Lung (tissue), 17 donors: ENCODE measurements at places on chromosomes 3 and 15. TPM values are rescaled to one million over a fixed set of nuclear protein-coding genes. Genes with fewer than 3 reads are reported as not detected.

Gene CDHR4
- total RNA-seq, result 7.8 TPM

Gene KNG1
- total RNA-seq, result 0.15 TPM

Gene CHRM5
- total RNA-seq, result not detected

Gene CLDN18
- total RNA-seq, result 114 TPM

Gene STRIT1
- total RNA-seq, result not detected

Gene CCR3
- total RNA-seq, result 0.15 TPM

Gene SPTBN5
- 1.6 TPM for total RNA-seq

DNA sequence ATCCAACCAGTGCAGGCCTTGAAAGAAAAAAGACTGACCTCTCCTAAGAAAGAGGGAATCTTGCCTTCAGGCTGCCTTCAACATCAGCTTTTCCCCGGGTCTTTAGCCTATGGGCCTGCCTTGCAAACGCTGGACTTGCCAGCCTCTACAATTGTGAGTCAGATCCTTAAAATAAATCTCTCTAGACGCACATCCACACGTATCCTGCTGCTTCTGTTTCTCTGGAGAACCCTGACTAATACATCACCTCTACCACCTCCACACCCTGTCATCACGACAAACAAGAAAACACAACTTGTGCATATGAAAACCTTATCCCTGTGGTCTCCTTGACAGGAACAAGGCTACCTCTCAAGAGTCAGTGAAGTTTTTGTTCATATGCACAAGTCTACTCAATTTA is 11.8 kb downstream of the CYFIP1 start:
- H3K27me3 ChIP-seq, result no peaks in the 10 kb centered on the region
- H3K27ac ChIP-seq, result no peak overlapping the region
- no peak overlapping the region for H3K4me3 ChIP-seq
- peaks cover 8% of the 10 kb centered on the region for H3K4me1 ChIP-seq

DNA sequence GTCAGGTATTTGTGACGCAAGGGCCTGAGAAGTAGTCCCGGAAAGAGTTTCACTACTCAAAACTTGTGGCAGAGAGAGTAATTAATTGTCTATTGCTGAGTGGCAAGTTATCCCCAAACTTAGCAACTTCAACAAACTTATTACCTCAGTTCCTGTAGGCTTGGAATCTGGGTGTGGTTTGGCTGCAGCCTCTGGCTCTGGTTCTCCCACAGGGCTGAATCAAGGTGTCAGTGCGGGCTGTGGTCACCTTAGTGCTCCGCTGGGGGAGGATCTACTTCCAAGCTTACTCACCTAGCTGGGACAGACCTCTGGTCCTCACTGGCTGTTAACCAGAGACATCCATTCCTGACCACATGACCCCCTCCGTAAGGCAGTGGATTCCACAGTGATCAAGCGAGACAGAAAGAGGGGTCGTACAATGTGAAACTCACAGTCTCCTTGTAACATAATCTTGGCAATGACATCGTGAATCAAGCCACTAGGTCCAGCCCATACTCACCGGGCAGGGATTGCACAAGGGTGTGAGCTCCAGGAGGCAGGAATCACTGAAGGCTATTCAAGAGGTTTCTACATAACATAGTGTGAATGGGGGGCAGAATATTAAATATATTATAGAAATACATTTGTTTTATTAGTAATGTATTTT is 138.3 kb downstream of the RYR3 start:
- no peak overlapping the region for H3K27ac ChIP-seq
- H3K4me3 ChIP-seq, result no peak overlapping the region
- no peak for DNase-seq
- no peaks in the 10 kb centered on the region for H3K27me3 ChIP-seq
- H3K4me1 ChIP-seq, result no peaks in the 10 kb centered on the region
- H3K36me3 ChIP-seq, result no peaks in the 10 kb centered on the region

DNA sequence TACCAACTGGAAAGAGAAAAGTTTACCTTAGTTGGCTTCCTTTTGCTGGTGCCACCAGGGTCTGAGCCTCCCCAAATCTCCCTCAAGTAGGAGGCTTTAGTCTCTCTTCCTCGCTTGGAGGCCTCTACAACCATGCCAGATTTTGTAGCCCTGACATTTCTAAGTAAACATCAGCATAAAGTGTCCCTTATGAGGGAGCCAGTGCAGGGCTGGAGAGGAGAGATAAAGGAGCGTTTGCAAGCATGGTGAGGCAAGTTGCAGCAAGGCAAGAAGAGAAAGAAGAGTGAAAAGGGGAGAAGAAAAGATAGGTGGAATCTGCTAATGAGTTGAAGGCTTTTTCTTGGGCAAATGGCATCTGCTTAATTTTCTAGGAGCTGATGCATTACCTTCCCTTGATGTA is 82.7 kb upstream of the FNDC3B start:
- H3K4me3 ChIP-seq, result no peak overlapping the region
- no peaks in the 10 kb centered on the region for H3K4me1 ChIP-seq
- no peak overlapping the region for H3K27ac ChIP-seq
- no peaks in the 10 kb centered on the region for H3K36me3 ChIP-seq
- DNase-seq, result no peak
- H3K27me3 ChIP-seq, result no peaks in the 10 kb centered on the region

DNA sequence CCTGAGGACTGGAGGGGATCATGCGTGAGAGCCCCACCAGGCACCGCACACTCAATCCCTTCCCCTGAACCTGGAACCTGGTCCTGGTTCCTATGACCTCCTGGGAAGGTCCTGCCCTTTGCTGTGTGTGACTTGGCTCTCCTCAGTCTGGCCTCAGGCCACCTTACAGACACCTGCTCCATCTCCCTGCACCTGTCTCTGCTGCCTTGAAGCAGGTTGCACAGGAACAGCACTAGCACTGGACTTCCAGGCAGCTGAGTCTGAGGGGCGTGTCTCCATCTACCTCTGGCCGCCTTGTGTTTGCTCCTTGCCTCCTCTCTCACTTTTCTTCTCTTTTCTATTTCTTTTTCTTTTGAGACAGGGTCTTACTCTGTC is 15.4 kb downstream of the PSTPIP1 start:
- no peak overlapping the region for H3K4me3 ChIP-seq
- DNase-seq, result no peak
- H3K27me3 ChIP-seq, result no peaks in the 10 kb centered on the region
- no peaks in the 10 kb centered on the region for H3K36me3 ChIP-seq
- no peaks in the 10 kb centered on the region for H3K4me1 ChIP-seq

DNA sequence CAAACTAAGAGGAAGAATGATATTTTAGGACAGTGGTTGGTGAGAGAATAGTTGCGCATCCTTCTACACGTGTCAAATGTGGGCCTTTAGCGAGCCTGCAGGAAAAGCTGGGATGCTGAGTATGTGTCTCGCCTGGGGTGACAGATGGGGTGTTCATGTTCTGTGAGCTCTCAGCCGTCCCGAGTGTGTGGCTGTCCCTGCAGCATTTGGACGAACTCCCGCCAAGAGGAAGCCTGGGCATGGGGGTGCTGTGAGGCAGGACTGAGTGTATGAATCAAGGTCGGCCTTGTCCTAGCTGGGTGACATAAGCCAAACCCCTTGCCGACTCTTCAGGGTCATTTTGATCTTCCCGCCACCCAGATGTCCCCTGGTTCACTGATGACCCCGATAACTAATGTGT is 94.8 kb downstream of the CACNA1D start:
- H3K4me1 ChIP-seq, result no peaks in the 10 kb centered on the region
- DNase-seq, result no peak
- no peaks in the 10 kb centered on the region for H3K27me3 ChIP-seq
- H3K36me3 ChIP-seq, result no peaks in the 10 kb centered on the region
- H3K27ac ChIP-seq, result no peak overlapping the region
- H3K4me3 ChIP-seq, result no peak overlapping the region

DNA sequence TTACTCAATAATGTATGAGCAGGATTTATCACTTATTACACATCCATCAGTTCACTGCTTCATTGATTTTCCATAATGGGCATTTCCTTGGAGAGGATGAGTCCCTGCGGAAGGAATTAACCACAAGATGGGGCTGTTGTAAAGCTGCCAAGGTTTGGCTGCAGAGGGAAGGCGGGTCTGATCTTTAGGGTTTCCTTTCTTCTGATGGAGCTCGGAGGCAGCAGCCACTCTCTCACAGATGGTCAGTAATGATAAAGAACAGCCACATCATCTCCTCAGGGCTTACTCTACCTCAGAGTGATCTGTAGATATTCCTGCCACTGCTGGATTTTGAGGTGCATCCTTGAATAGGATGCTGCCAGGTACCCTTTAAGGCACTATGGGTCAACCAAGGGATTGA is 115.2 kb downstream of the USP13 start:
- H3K4me3 ChIP-seq, result no peak overlapping the region
- peak; percentile 49 for DNase-seq
- no peak overlapping the region for H3K27ac ChIP-seq
- no peaks in the 10 kb centered on the region for H3K27me3 ChIP-seq
- peaks cover 20% of the 10 kb centered on the region for H3K36me3 ChIP-seq
- no peaks in the 10 kb centered on the region for H3K4me1 ChIP-seq

GRCh38 chr15:70483513-70483912 is 279.8 kb downstream of the UACA start:
- DNase-seq, result no peak
- H3K36me3 ChIP-seq, result no peaks in the 10 kb centered on the region
- H3K27ac ChIP-seq, result no peak overlapping the region
- no peaks in the 10 kb centered on the region for H3K27me3 ChIP-seq

DNA sequence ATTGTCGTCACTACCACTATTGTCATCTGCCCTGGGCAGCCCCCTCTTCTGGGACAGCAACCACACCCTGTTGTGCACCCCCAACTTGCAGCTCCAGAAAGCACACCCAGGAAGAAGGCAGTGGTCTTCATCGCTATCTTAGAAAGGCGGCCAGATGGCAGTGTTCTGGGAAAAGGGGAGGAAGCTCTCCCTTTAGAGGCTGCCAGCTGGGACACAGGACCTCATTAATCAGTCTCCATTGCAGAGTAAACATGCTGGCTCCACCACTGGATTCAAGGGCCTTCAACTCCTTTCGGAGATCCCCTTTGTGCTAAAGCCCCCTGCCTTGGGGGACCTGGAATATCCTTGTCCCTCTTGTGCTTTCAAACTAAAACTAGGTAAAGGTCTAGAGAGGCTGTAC is 199.3 kb upstream of the LINGO1 start:
- H3K27ac ChIP-seq, result no peak overlapping the region
- DNase-seq, result peak; percentile 83
- no peak overlapping the region for H3K4me3 ChIP-seq
- H3K27me3 ChIP-seq, result no peaks in the 10 kb centered on the region
- H3K36me3 ChIP-seq, result no peaks in the 10 kb centered on the region
- no peaks in the 10 kb centered on the region for H3K4me1 ChIP-seq

GRCh38 chr3:23845326-23846216 is 39.8 kb downstream of the UBE2E1 start:
- peak; percentile 78 for DNase-seq
- H3K27ac ChIP-seq, result no peak overlapping the region
- no peak overlapping the region for H3K4me3 ChIP-seq
- peaks cover 3% of the 10 kb centered on the region for H3K4me1 ChIP-seq
- H3K27me3 ChIP-seq, result no peaks in the 10 kb centered on the region

DNA sequence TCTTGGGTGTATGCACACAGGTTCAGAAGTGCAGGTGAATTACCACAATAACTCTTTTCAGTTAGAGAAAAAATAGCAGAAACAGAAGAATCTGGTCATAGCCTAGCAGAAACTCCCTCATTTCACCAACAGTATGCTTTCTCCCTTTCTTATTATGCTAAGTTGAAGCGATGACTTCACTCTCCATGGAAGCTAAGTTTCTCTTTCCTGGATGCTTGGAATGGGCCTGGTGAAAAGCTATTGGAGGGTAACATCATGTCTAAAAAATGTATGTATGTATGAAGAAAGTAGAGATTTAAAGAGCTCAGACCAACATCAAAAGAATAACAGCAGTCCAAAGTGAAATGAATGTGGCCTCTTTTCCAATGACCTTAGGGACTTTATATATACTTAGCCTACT is 145.5 kb downstream of the TIGIT start:
- H3K36me3 ChIP-seq, result no peaks in the 10 kb centered on the region
- no peak for DNase-seq
- H3K4me1 ChIP-seq, result no peaks in the 10 kb centered on the region
- H3K4me3 ChIP-seq, result no peak overlapping the region

DNA sequence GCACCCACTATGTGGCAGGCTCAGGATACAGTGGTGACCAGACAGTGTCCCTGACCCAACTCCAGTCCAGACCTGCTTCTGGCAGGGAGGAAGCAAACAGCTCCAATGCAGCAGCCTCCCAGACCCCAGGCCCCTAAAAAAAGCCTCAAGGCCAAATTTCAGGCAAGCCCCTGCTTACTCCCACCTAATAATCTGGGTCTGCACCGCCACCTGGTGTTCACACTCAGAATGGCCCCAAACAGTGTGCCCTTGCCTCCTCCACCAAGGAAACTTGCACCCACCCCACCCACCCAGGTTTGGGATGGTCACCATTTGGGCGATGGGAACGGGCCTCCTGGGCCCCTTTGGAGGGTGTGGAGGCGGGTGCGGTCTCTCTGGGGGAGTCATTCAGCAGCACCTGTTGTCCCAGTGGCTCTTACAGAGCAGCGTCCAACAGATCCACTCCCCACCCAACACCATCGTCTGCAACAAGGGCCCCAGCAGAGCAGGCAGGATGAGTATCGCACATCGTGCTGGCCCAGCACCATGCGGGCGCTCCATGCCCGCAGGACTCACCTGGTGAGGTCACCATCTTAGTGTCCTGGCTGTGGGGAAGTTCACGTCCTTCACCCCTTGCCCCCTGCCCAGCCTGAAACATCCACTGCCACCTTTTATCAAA is 17.3 kb downstream of the C3orf18 start:
- peaks cover 16% of the 10 kb centered on the region for H3K4me1 ChIP-seq
- H3K27ac ChIP-seq, result no peak overlapping the region
- H3K36me3 ChIP-seq, result no peaks in the 10 kb centered on the region
- no peaks in the 10 kb centered on the region for H3K27me3 ChIP-seq
- H3K4me3 ChIP-seq, result no peak overlapping the region

GRCh38 chr3:111285694-111286093 is 214.1 kb downstream of the NECTIN3 start:
- no peaks in the 10 kb centered on the region for H3K36me3 ChIP-seq
- no peak for DNase-seq
- H3K27ac ChIP-seq, result no peak overlapping the region
- no peaks in the 10 kb centered on the region for H3K27me3 ChIP-seq
- no peaks in the 10 kb centered on the region for H3K4me1 ChIP-seq

DNA sequence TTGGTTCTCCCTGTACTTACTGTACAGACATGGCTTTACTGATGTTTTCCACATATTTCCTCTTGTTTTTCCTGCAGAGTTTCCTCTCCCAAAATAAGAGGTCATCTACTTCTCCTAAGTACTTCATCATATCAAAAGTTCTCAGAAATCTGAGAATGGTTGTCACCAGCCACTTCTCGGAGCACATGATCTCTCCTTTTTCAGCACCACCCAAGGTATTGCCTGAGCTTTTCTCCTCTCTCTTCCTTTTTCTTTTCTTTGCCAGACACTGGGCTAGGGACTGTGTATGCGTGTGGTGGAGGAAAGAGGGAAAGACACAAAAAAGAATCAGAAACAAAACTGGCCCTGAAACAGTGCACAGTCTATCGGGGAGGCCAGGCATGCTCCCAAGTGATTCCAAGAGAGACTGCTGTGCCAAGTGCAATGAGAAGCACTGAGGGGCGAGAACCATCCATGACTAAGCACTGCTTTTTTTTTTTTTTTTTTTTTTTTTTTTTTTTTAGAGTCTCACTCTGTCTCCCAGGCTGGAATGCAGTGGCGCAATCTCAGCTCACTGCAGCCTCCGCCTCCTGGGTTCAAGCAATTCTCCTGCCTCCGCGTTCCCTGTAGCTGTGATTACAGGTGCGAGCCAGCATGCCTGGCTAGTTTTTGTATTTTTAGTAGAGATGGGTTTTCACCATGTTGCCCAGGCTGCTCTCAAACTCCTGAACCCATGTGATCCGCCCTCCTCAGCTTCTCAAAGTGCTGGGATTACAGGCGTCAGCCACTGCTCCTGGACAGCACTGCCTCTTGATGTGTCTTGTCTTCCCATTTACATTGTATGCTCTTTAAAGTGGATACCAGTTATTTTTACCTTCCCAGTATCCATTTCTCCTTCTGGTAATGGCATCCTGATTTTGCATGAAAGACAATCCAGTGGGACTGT is 194.0 kb upstream of the FEZF2 start:
- peak; percentile 44 for DNase-seq
- no peaks in the 10 kb centered on the region for H3K36me3 ChIP-seq
- H3K27me3 ChIP-seq, result no peaks in the 10 kb centered on the region
- H3K4me3 ChIP-seq, result no peak overlapping the region
- no peak overlapping the region for H3K27ac ChIP-seq
- H3K4me1 ChIP-seq, result peaks cover 5% of the 10 kb centered on the region
